ENCODE measurements at places on chromosomes 5 and 9.

GRCh38 chr9:99953861-99954507 lies 47.5 kb downstream of the STX17 start:
- no peak for DNase-seq

DNA sequence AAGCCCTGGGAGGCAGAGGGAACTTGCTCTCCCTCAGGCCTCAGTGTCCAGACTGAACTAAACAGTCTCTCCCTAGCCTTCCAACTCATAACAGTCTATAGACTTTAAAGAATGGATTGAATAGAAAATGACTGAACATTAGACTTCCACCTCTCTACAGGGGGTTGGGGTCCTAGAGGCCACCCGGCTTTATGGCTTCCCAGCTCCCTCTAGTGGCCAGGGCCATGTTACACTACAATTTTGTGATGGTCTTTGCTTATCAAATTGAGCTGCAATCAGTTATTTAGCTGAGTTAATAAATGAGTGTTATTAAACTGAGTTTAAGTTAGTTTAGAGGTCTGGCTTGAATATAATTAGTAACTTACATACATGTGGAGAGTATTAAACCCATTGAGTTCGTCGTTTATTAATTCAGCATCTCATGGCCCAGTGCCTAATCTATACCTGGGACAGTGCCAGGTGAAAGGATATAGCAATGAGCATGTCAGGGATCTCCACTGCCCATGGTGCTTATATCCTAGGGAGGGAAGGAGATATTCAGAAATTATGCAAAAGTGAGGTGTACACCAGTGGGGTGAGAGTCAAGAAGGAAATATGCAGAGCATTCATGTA lies 105.2 kb downstream of the SH3TC2 start:
- peak; percentile 32 for DNase-seq

DNA sequence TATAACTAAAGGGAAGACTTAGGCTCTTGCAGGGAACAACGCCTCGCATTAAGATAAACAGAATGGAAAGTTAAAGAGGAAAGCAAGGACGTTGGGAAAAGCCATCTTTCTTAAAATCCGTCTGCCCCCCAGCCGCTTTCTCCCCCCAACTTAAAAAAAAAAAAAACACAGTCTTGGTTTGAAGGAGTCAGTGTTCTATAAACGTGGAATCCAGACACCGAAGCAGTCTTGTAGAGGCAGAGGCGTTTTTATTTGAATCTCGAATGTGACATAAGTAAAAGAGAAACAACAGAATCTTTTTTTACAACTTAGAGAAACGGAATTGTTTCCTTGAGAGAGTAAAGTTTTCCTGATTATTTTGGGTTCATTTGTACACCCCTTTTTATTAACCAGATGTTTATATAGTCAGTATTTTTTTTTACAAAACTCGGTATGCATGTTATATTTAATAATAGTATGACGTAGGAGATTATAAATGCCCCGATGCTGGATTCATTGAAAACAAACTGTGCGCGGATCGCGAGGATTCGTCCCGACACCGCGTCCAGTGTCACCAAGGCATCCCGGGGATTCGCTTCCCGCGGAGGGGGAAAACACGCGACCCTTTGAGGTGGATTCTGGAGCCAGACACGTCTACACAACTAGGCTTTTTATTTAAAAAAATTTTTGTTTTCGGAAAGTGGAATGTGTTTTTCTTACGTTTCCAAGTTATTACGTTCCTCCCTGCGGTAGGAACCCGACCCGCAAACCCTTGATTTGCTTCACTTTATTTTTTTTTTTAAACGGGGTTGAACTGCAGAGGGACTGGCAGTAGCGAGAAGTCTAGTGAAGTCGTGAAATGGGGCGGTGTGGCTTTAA lies 6.7 kb downstream of the PTCH1 start:
- DNase-seq: peak; percentile 70

- no peak for DNase-seq
Observed at GRCh38 chr5:10577371-10578292, 13.8 kb downstream of the ANKRD33B start.

DNA sequence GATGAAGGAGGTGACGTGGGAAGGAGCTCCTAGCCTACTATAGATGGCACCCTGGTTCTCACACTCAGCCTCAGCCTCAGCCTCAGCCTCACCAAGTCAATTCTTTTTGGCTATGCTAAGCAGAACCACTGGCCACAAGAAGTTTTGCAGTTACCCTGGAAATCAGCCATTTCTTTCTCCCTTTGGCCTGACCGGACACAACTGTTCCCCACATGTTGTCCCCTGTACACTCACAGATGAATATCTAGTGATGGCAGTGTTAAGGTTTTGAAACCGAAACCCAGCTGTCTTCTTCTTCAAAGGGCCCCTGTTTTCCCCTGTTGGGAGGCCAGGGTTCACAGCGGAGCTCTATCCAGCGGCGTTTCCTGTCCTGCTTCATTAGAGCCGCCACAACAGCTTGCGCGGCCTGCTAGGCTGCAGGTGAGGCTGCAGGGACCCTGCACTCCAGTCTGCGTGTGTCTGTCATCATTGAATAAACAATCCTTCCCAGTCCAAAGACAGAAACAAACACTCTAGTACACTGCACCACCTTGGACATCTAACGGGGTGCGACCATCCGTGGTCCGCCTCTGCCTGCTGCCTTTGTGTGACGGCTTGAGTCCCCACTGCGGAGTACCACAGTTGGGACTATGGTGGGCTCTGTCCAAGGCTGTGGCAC lies 250.5 kb downstream of the DENND1A start:
- peak; percentile 52 for DNase-seq

DNA sequence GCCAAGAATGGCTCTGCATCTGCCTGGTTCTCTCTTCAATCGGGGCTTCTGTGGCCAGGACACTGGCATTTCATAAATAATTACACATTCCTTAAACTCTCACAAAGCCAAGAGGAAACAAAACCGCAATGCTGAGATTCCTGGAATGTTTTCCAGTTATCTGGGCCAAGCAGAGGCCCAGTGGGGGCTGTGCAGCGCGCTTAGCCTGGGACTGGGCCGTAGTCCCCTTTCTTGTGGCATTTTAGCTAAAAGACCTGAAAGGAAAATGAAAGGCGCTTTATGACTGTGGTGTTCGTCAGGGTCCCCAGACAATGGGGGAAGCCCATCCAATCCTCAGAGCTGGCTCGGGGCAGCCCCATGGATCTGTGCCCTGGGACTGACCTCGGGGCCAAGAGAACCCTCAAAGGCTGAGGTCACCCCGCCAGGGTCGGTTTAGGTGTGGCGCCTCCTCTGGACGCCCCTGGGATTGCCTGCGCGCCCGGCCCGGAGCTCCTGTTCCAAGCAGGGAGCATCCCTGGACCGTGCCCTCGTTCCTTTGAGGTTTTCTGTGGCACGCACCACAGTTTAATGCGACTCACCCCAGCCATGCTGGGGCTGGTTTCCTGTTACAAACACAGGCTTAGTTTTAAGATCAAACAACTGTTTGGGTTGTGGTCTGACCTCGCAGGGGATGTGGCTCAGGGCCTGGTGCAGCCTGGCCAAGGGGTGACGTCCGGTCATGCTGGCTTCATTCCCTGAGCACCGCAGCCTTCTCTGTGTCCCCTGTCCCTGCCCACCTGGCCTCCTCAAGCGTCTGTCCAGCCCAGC lies 51.5 kb upstream of the NKD2 start:
- no peak for DNase-seq

DNA sequence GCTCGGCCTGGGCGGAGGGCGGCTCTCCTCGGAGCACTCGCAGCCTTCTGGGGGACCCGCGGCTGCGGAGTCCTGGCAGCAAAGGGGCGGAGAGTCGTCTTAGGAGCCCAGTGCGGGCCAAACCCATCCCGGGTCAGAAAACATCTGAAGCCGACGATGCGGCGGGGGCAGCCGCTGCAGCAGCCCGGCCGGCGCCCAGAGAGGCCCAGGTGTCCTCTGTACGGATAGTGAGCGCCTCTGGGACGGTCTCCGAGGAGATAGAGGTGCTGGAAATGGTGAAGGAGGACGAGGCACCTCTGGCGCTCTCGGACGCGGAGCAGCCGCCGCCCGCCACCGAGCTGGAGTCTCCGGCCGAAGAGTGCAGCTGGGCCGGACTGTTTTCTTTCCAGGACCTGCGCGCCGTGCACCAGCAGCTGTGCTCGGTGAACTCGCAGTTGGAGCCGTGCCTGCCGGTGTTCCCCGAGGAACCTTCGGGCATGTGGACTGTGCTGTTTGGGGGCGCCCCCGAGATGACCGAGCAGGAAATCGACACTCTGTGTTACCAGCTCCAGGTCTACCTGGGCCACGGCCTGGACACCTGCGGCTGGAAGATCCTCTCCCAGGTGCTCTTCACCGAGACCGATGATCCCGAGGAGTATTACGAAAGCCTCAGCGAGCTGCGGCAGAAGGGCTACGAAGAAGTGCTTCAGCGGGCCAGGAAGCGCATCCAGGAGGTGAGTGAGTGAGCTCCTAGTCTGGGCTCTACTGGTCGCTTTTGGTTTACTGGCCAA lies 1.2 kb downstream of the JMY start:
- DNase-seq: peak; percentile 39

DNA sequence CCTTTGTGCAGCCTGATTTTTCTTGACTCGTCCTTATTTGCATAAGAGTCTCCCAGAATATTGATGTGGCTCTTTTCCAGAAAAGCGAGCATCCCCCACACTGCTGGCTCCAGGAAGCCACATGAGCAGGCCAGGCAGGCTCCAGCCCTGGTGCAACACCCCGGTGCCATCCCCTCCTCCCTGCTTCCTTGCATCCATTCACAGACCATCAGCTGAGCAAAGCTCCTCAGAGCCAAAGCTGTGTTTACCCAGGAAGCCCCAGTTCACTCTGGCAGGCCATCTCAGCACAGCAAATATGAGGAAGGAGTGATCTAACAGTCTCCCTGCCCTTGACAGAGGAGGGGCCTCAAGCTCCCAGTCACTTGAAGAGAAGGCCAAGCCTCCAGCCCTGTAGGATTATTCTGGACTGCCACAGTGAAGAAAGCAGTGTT lies 34.4 kb downstream of the INSYN2B start:
- peak; percentile 72 for DNase-seq

DNA sequence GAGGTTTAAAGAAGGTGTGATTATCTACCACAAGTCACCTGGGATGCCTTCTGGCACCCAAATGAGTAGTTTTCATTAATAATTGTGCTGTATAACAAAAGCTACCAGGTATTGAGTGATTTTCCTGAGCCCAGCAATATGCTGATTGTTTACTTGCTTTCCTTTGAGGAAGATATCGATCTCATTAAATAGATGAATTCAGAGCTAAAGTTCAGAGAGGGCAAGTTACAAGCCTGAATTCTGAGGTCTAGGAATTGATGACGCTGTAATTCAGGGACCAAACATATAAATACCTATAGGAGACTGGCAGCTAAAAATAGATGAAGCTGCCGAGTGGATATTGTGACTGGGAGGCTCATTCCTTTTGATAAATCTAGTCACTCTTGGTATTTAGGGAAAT lies 1.1 kb downstream of the ERCC6L2 start:
- no peak for DNase-seq
